NCI-H187 (cell line): ENCODE measurements at places on chromosomes 16 and 17.

DNA sequence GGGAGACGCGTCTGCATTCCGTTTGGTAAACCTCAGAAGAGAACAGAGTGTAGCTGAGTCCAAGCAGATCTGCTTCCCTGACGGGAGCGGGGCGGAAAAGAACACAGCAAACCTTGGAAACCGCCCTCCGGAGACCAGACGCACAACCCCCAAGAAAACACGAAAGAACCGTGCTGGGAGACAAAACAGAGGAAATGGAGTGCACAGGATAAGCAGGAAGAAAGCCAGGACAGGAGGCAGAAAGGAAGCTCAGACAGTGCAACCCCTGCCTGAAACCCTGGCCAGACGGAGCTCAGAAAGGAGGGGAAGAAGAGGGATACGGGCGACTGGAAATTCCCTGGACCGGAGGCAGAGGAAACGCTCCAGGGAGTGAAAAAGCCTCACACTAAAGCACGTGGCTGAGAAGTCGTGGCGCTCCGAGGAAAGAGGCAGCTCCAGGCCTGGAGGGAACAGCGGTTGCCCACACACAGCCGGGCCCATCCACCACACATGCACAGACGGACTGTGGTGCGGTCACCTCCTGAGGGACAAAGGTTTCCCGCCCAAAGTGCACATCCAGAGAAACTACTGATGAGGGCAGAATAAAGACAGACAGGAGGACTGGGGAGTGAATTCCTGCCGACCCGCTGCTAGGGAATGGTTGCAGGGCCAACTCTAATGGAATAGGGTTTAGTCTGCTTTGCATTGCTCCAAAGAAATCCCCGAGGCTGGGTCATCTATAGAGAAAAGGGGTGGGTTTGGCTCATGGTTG, 10.2 kb downstream of the DPEP1 start:
- DNase-seq, result peak; percentile 0

- DNase-seq, result no peak
Measured at GRCh38 chr16:64695684-64696083, 426.2 kb downstream of the CDH11 start.

DNA sequence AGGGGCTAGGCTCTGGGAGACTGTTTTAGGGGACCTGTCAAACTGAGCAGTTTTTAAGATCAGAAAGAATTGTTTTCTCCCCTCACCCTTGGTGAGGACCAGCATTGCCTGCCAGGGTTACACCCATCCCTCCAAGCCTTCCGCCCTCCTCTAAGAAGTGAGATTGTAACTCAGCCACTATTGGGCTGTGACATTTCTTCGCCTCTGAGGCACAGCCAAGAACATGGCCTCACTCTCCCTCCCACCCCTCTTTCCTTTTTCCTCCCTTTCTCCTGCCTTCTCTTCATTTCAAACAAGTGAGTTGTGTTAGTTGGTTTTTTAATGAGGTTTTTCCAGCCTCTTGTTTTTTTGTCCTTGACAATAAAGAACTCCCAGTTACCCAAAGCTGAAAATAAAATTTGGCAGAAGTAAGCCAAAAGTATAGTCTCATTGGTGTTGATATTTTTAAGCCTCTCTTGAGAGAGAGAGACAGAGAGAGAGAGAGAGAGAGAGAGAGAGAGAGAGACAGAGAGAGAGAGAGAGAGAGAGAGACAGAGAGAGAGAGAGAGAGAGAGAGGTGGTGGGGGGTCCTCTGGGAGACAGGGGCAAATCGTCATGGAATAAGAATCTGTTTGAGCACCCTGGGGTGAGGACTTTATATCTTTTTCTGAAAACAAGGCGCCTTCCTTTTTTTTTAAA, 77.2 kb upstream of the TBX2 start:
- no peak for DNase-seq

- no peak for DNase-seq
Measured at GRCh38 chr16:50644729-50645128, 36.4 kb downstream of the SNX20 start.

DNA sequence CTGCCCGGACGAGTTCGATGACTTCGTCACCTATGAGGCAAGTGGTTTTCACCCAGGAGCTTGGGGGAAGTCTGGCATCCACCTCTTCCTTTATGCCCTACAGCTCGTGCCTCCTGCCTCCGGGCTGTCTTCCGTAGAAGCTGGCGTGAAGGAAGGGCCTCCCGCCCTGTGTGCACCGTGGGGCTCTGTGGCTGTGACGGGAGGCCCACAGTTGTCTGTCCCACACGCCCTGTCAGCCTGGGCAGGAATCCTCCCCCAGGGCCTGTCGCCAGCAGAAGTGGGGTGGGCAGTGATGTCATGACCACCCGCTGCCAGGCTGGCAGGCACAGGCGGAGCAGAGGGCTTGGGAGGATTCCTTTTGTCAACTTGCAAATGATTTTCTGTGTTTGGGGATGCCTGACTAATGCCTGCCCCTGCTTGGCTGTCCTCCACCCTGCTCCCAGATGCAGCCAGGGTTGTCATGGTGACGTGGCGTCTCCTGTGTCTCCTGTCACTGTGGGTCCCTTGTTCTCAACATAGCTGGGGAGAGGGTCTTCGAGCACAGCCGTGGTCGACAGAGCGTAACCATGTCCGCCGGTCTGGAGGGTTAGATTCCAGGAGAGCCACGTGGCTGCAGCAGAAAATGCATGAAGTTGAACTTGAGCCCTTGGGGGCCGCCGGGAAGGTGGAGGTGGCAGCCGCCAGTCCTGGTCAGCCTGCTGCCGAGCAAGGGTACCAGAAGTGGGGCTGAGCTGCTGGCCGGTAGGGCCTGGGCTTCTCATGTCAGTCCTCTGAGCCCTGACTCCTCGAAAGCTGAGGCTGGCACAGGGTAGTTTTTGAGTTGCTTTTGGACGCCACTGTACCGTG, 46.1 kb downstream of the RAB11FIP3 start:
- no peak for DNase-seq

- DNase-seq, result no peak
Measured at GRCh38 chr17:1758807-1759206, 3.1 kb upstream of the SERPINF1 start.

GRCh38 chr16:67431775-67432505, 1.0 kb downstream of the HSD11B2 start:
- DNase-seq, result no peak

GRCh38 chr16:46613352-46613751, 7.8 kb downstream of the SHCBP1 start:
- no peak for DNase-seq

DNA sequence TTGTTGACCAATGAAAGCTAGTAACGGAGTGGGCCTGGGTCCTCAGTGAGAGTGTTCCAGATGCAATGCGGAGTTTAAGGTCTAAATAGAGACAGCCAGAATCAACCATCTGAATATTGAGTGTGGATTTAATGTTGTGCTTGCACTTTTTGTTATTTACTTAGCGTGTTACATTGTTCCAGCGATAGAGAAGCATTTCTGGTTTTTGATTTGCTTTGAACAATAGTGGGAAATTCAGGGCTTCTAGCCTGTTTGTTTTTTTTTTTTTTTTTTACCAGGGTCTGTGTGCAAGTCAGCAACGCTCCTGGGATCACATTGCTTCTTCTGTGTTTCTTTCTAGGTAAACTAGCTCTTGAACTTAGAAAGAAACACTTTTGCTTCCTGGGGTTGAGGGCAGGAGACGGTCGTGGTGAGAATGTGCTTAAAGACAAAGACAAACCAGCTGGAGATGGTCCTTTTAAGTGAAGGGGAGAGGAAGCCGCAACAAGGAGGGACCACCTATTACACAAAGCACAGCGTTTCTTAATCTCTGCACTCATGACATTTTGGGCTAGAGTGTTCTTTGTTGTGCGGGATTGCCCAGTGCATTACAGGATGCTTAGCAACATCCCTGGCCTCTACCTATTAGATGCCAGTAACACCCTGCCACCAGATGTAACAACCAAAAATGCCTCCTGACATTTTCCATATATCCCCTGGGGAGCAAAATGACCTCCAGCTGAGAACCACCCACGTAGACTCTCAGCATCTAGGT, 119.2 kb downstream of the MAP2K6 start:
- DNase-seq, result no peak

DNA sequence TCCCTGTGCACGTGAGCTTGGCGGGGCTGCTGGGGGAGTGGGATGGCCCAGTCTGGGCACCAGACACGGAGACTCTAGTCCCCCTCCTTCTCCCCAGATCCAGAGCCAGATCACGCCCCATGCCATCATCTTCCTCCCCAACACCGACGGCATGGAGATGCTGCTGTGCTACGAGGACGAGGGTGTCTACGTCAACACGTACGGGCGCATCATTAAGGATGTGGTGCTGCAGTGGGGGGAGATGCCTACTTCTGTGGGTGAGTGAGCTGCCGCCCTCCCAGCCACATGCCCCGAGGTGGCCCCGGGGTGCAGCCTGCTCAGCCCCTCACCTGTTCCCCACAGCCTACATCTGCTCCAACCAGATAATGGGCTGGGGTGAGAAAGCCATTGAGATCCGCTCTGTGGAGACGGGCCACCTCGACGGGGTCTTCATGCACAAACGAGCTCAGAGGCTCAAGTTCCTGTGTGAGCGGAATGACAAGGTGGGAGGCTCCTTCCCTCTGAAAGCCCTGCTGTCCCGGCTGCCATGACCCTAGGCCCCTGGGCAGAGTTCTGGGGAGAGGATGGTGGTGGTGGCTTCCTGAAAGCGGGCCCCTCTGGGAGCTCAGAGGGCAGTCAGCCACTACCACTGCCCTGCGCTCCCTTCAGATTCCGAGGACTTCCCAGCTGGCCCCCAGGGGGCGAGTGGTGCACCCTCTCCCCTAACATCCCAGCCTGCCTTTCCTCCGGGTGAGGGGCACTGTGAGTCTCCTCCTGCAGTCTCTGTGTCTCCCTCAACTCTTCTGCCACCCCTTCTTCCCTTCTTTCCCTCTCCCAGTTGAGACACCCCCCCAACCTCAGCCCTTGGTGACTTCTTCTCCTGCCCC, 2.8 kb upstream of the C17orf107 start:
- no peak for DNase-seq

- no peak for DNase-seq
Measured at GRCh38 chr16:89822188-89823086, 5.8 kb upstream of the SPIRE2 start.

GRCh38 chr17:76193591-76193990, 46.7 kb downstream of the RNF157 start:
- no peak for DNase-seq

GRCh38 chr17:66466840-66467367, 164.5 kb downstream of the PRKCA start:
- no peak for DNase-seq

DNA sequence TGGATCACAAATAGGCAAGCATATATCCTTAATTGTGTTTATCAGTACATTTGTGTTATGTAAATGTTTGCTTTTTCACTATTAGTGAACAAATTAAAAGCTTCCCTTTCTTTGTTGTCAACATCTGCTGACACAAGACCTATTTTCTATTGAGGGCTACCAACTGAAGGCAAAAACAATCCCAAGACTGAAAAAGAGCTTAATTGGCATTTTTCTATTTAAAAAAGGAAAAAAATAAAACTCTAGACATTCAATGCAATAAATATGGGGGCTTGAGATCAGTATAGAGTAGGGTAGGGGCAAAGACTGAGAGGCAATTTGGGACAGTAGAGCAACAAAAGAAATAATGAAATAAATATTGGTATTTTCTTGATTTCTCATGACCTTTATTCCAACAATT, 24.2 kb downstream of the OMG start:
- DNase-seq, result no peak

DNA sequence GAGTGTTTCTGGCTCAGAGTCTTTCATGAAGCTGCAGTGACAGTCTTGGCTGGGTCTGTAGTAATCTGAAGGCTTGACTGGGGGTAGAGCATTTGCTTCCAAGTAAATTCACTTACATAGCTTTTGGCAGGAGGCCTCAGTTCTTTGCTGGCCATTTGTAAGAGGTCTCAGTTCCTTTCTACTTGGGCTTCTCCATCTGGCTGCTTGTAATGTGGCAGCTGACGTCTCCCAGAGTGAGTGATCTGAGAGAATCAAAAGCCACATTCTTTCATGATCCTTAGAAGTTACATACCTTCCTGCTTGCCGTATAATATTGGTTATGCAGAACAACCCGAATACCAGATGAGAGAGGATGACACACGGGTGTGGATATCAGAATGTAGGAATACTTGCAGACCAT, 39.8 kb downstream of the NF1 start:
- DNase-seq, result no peak

- DNase-seq, result no peak
Measured at GRCh38 chr16:87551487-87551886, 50.8 kb upstream of the JPH3 start.

DNA sequence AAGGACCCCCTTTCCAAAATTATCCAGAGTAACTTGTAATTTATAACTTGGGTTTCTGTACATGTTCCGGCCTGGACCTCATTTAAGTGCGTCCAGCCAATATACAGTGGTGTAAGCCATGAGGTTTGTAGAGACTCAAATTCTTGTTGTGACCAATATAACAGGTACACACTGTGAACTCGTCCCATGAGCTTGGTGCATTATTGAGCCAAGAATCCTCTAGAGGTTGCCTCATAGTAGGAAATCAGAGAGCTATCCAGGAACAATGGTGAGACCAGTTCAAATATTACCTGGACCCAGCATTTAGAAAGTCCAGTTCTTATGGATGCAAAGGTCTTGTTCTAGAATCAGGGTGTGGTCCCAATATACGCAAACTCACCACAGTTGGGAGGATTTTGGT, 138.2 kb downstream of the NPIPB5 start:
- DNase-seq, result no peak

DNA sequence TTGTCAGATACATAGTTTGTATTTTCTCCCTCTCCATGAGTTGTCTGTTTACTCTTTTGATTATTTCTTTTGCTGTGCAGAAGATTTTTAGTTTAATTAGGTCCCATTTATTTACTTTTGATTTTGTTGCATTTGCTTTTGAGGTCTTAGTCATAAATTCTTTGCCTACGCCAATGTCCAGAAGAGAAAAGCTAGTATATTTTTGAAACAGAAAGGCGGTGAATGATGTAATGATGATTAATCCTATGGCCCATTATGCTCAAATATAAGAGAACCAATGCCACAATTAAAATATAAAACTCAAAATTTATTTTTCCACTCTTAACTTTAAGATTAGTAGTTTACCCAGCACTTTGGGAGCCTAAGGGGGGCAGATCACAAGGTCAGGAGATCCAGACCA, 59.8 kb upstream of the SMIM36 start:
- DNase-seq, result no peak

- DNase-seq, result no peak
Measured at GRCh38 chr17:40063901-40064531, 1.3 kb downstream of the THRA start.

DNA sequence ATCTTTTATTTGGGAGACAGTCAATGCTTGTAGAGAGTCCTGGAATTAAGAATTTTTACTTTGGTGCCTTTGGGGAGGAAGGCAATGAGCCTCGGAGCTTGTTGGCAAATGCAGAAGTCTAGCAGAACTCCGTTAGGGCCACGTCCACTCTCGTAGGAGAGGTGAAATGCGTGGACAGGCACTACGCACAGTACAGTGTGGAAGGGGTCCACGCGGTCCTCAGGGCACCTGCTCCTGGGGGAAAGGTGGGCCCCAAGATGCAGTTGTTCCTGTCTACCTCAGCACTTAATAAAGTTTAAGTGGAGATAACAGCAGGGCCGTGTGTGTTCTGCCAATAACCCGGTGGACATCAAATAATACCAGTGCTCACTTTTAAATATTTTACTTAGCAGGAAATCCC, 1.8 kb downstream of the RAB11FIP3 start:
- DNase-seq, result no peak

- DNase-seq, result no peak
Measured at GRCh38 chr17:13353590-13353989, 248.1 kb downstream of the HS3ST3A1 start.
